CD4-positive, alpha-beta T cell treated with Interleukin-6 for 4 hours (primary cell): ENCODE measurements at places on chromosomes 16 and 17.
A peak's percentile ranks its signal among the peaks of the same experiment; 100 is the strongest.

DNA sequence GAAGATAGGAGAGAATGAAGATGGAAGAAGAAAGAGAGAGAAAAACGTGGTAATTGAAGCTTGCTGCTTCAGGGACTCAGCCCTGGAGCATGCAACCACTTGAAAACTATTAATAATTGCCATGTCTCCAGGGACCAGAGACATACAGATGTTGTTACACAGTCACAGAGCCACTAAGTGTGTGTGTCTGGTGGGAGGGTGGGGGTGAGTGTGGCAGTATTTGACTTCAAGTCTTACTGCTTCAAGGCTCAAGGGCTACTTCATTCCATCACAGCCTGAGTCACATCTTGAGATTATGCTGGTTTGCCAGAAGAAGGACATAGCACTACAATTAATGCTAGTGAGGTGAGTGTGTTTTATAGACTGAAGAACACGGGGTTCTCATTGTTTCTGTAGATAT, 202.2 kb downstream of the CDH8 start:
- DNase-seq = no peak

- DNase-seq = no peak
These were observed 11.2 kb downstream of the PPL start for GRCh38 chr16:4925791-4926190.

DNA sequence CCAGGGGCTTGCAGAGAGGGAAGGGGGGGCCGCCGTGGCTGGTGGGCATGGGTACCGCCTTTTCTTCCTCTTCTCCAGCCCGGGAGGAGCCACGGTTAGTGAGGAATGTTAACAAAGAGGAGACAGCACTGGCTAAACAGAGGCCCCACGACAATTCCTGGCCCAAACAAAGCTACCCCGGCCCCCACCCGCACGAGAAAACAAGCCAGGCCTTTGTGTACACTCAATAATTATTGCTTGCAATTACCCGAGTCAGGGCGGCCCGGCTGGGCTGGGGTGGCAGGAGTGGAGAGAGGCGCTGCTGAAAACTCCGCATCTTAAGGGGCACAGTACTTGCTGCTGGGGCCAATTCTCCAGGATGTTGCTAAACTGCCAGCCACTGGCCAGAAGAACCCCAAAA, 56.4 kb downstream of the IRX5 start:
- DNase-seq = no peak

- no peak for DNase-seq
These were observed 4.5 kb downstream of the ALKBH5 start for GRCh38 chr17:18187821-18188761.

DNA sequence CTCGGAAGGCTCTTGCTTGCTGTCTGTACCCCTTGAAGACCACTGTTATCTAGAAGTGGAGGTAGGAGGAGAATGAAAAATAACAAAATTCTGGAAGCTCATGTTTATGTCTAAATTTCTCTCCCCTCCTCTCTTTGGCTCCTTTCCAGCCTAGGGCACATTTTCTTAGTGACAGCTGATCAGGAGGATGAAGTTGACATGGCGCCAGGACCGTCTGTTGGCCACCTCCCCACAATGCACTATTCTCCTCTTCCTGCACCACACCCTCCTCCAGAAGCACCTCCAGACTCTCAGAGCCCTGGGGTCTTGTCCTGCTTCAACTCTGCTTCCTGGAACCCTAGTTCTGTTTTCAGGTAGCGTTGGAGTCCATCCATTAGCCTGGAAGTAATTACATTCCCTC, 25.5 kb upstream of the SSTR2 start:
- no peak for DNase-seq

DNA sequence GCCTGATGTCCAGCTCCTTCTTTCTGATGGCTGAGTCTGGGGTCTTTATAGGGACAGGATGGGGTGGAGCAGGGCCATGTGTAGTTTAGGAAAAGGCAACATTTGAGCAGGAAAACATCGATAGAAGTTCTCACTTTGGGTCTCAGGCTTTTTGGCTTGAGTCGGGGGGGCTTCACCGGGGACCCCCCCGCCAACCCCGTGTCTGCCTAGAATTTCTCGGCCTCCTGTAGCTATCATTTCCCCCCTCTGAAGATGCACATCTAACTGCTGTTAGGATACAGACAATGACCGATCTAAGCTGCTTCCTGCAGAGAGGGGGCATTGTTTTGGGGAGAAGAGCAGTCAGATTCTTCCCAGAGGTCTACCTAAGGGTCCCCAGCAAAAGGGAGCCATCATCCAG, 16.7 kb upstream of the ZNHIT3 start:
- DNase-seq = no peak

DNA sequence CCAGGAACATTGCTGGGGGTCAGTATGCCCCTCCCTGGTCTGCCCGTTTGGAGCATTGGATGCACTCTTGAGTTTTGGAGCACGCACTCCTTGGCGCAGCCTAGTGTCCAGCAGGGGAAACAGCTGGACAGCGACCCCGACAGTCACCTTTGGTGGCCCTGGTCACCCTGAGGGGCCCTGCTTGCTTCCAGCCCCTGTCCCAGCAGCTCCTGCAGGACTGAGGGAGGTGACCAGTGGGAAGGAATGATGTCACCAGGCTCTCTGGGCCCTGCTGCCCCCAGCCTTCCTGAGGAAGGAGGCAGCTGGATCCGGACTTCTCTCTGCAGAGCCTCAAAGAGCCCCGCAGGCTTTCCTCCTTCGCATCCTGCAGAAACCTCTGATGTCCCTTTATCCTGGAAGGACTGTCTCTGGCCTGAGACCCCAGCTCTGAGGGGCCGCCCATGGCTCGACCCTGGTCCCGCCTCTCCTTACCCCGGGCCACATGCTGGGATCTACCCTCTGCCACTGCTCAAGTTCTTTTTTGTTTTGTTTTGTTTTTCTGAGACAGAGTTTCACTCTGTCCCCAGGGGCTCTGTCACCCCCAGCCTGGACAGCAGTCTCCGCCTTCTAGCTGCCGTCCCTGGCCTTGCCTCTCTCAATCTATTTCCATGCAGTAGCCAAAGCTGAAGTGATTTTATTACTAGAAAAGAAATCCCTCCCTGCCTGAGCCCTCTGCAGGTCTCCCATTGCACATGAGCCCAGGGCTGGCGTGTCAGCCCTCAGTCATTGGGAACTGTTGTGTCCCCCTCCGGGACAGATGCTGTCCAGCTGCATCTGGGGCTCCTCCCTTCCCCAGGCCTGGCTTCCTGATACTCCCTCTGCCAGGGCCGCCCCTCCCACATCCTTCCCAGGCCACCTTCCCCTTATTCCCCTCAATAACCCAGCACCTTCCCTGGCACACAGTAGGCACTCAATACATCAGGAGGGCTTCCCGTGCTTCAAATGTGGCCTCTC, 11.6 kb downstream of the ZSCAN10 start:
- DNase-seq = peak; percentile 43

DNA sequence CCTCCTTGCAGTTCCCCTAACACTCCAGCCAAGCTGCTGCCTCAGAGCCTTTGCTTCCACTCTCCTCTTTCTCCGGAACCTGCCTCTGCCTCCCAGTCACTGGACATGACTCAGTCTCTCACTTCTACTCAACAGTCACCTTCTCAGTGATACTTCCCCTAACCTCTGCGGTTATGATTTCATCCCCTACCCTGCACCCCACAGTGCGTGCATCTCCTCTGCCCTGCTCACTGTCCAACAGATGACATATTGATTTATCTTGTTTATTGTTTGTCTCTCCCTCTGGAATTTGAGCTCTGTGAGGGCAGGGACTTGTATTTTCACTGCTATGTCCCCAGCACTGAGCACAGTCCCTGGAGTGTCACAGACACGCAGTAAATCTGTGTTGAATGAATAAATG, 100.7 kb downstream of the CYLD start:
- no peak for DNase-seq

- no peak for DNase-seq
These were observed 50.0 kb downstream of the RMI2 start for GRCh38 chr16:11395008-11395948.

DNA sequence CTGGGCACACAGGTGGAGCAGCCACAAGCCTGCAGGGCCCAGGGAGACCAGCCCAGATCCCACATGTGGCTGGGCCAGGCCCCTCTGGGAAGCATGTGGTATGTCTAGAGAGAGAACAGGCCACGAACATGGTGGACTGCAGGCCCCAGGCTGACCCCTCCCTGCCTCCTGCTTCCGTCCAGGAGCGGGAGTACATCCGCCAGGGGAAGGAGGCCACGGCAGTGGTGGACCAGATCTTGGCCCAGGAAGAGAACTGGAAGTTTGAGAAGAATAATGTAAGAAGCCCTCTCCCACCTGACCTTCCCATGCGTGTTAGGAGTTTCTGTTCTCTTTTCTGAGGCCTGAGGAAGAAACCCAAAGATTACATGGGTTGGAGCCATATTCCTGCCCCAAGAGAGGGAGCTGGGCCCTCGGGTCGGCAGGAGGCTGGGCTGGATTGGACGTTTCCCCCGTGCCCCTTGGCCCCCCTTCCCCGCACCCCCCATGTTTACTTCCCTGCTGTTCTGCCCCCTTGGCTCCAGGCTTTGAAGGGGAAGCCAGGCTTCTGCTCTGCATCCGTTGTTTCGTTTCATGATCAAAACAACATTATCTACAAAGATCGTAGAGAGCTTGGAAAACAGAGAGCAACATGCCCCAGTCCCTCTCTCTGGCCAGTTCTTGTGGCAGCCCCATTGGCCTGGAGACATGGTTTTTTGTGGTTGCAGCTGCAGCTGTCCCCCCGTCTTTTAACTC, 5.7 kb upstream of the TCAP start:
- DNase-seq = peak; percentile 40

DNA sequence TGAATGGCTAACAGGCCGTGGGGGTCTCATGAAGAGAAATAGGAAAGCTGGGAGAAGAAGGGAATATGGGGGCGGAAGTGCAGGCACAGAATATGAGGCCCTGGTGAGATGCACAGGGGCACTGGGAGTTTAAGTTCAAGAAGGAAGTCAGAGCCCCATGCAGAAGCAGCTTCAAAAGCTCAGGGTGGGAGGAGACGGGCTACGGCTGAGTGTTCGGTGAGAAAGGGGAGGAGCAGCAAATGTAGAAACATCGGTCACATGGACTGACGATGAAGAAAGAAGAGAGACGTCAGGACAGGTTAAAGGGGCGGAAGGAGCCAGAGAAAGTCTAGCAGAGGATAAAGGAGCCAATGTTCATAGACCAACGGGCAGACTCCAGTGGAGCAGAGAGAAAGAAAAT, 204.5 kb upstream of the ZFHX3 start:
- no peak for DNase-seq

DNA sequence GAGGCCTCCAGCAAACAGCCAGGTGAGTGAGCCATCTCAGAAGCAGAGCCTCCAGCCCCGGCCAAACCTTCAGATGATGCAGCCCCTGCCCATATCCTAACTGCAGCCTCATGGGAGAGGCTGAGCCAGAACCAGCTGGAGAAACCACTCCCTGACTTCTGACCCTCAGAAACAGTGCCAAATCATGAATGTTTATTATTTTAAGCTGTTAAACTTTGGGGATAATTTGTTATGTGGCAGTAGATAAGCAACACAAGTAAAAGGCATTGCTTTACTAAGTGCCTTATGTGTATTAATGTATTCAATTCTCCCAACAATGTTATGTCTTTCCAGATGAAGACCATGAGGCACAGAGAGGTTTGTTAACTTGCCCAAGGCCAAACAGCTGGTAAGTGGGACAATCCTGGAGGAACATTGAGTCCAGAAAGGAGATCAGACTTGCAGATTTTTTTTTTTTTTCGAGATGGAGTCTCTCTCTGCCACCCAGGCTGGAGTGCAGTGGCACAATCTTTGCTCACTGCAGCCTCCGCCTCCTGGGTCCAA, 59.6 kb downstream of the SOCS1 start:
- no peak for DNase-seq

- DNase-seq = no peak
These were observed 38.9 kb upstream of the PLCG2 start for GRCh38 chr16:81740169-81740568.

DNA sequence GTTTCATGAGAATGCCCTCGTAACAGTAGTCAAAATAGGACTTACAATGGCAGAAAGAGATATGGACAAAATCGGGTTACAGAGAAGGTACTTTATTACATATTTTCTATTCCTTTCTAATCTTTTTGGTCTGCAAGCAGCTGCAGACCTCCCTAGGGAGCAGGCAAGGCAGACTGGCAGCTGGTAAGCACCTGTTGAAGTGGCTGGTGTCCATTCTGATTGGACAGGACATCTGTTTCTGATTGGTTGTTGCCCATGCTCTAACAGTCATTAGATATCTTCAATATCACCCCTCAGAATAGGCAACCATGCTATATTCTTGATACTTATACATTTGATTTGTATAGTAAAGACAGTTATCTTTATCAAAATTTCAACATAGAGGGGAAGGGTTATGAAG, 606.3 kb downstream of the KCNJ2 start:
- no peak for DNase-seq

- no peak for DNase-seq
These were observed 134.6 kb downstream of the GAS7 start for GRCh38 chr17:10063730-10064241.

- DNase-seq = no peak
These were observed 8.0 kb upstream of the CCL1 start for GRCh38 chr17:34370997-34371395.

DNA sequence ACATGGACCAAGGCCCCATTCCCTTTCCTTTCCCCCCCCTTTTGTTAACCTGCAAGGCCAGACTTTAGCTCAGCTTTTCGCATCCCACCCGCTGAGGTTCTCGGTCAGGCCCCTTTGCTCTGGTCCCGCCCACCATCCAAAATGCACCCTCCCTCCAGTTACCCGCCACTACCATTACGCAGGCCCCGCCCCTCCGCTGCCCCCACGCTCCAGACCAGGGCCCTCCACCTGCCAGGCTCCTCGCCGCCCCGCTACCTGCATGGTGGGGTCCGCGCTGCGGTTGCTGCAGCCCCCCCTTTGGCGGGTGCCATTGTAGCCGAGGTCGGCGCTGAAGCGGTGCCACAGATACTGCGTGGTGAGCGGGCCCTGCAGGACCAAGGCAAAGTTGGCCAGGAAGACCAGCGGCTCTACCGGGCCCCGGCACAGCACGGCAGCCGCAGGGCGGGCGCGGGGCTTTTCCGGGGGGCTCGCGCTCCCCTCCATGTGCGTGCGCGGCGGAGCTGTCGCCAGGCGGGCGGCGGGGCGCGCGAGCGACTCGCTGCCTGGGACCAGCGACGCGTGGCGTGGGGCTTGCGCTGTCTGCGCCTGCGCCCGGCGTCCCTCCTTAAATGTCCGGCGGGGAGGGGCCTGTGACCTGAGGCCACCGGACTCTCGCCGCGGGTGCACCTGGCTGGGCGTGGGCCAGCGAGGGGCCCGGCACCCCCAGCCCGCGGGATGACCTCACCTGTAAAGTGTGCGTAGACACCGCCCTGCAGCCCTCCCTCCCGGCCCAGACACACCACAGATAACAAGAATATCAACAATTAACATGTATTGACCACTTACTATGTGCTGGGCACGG, at the start of gene SLC46A1:
Gene SLC46A1 (minus strand): TSS at position 581 of the 841 bp plus-strand sequence. CDS start 98 bp downstream, at position 483.
- peak; percentile 56 for DNase-seq

GRCh38 chr17:8123695-8124349, at the start of gene HES7:
Gene HES7, minus strand, starts transcription at chr17:8124106. Its CDS starts 22 bp downstream, at chr17:8124084.
- no peak for DNase-seq

- peak; percentile 83 for DNase-seq
These were observed at the start of gene SCPEP1 for GRCh38 chr17:56977673-56978395. Gene SCPEP1, plus strand, starts transcription at chr17:56978131. Its CDS starts 29 bp downstream, at chr17:56978160.
